ENCODE measurements at places on chromosomes 6 and 20.
A peak's percentile ranks its signal among the peaks of the same experiment; 100 is the strongest.

DNA sequence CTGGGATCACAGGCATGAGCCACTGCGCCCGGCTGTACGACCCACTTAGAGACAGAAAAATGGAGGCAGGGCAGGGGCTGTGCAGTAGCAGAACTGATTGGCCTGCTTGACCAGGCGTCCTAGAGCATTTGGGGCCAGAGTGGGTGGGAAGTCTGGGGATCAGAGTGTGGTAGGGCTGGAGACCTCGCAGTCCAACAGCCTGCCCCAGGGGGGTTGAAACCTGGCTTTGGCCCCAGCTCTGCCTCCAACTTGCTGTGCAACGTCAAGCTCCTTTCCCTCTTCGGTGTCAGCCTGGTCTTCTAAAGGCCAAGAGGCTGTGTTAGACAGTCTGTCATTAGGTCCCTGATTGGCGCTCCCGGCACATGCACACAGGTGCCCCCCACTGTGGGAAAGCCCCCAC, 15.3 kb upstream of the SPDEF start:
- no peak for DNase-seq

- no peak for DNase-seq
Observed at GRCh38 chr6:6788394-6789032, 200.0 kb downstream of the LY86 start.

DNA sequence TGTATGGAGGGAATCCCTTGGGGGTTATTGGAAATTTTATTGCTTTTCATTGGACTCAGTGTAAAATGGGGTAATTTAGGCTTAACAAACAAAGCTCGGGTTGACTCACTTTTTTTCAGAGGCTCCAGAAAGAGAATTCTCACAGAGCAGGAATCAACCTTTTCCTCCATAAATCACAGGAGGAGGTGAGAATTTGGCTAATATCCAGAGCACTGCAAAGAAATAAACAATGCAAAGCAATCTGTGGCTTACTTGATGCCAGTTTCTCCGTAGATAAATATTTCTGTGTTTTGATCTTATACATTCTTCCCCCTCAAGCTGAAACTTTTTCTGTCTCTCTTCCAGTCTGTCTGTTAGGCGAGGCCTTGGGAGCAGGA, 176.6 kb downstream of the TSHZ2 start:
- DNase-seq: peak; percentile 24

GRCh38 chr6:112691289-112691688, 344.2 kb downstream of the RFPL4B start:
- DNase-seq: peak; percentile 61

GRCh38 chr6:30234356-30234755, 21.1 kb upstream of the TRIM26 start:
- DNase-seq: no peak

GRCh38 chr6:109007521-109007920, 87.1 kb downstream of the SESN1 start:
- DNase-seq: no peak

GRCh38 chr6:123908797-123909196, 105.1 kb downstream of the NKAIN2 start:
- DNase-seq: no peak

All from astrocyte of the hippocampus (primary cell).